ENCODE measurements at places on chromosomes 16 and 17.
A peak's percentile ranks its signal among the peaks of the same experiment; 100 is the strongest.

DNA sequence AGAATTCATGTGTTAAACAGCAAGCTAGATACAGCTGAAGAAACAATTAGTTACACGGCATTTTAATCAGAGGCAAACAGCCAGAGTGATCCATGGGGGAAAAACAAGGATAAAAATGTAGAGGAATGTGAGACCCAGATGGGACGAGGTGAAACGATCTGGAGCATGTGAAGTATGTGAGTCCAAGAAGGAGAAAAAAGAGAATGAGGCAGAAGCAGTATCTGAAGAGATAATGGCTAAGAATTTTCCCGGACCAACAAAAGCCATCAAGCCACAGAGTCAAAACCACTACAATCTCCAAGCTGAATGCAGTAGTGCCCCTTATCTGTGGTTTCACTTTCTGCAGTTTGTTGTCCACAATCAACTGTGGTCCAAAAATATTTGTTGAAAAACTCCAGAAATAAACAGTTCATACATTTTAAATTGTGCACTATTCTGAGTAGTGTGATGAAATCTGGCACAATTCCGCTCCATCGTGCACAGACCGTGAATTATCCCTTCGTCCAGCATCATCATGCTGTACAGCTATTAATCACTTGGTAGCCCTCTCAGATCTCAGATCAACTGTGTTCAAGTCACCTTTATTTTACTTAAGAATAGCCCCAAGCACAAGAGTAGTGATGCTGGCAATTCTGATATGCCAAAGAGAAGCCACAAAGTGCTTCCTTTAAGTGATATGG, 18.8 kb downstream of the MYH10 start:
- no peak for DNase-seq

- peak; percentile 16 for DNase-seq
These were observed 79.6 kb upstream of the CLEC18B start for GRCh38 chr16:74500907-74501306.

GRCh38 chr16:80619824-80620223, 79.0 kb downstream of the DYNLRB2 start:
- no peak for DNase-seq

GRCh38 chr17:2207815-2208515, 95.6 kb downstream of the SMG6 start:
- DNase-seq, result no peak

DNA sequence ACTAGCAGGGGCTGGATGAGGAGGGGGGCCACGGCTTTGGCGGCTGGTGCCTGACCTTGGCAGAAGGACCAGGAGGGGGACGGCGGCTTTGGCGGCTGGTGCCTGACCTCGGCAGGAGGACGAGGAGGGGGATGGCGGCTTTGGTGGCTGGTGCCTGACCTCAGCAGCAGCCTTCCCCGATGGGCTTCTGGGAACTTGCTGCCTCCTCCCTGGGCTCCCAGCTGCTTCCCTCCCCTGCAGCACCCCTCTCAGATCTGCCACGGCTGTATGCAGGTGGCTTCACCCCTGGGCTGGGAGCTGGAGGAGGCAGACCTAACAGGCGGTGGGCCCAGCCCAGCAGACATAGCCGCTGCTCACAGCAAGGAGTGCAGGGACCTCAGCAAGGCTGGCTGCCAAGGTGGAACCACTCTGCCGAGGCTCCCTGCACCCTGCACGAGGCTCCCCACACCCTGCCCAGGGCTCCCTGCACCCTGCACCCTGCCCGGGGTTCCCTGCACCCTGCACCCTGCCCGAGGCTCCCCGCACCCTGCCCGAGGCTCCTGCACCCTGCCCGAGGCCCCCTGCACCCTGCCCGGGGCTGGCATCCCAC, 38.4 kb upstream of the CBFA2T3 start:
- no peak for DNase-seq

DNA sequence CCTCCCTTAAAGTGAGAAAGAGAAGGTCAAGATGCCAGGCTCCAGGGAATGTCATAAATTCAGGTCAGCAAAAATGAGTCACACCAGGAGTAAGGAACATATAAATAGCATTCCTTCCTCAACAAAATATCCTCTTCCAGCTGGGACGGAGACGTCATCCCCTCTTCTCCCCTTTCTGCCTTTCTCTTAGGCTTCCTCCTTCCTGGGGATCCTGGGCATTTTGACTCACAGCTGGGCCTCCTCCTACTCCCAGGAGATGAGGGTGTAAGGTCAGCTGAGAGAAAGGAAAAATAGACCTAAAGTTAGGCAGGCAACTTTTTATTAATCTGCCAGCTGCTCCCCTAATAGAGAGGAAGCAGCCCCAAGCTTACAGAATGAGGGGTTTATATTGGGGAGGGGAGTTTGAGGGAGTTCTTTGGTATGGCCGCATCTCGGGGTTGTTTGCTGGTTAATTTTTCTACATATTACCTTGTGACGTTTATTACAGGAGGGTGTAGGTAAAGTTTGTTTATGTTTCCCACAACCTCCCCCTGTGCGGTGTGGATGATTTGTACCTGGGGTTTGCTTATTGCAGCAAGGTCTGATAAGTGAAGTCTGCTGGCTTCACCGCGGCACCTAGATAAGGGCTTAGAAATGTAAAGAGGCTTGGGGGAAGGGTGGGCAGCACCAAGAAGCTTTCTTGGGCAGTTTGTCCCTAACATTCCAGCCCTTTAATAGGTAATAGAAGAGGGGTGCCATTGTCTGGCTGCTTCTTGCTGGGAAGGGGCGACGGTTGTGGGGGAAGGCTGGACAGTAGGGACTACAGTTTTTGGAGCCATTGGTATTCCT, 7.1 kb upstream of the ZNF747 start:
- no peak for DNase-seq

DNA sequence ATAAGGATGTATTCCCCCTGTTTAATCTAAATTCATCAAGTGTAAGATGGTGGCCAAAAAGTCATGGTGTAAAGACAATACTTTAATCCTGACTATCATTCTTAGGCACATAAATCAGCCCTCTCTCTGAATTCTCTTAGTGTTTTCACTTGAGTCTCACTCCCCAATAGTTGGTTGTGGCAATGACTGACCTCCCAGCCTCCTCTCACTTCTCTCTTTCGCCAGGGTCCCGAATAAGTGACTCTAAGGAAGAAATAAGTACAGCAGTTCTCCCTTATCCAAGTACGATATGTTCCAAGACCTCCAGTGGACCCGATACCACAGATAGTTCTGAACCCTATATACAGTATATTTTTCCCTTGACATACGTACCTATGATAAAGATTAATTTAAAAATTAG, 335.3 kb downstream of the MAF start:
- no peak for DNase-seq

- DNase-seq, result peak; percentile 22
These were observed 3.0 kb downstream of the CDH11 start for GRCh38 chr16:65118871-65119270.

- DNase-seq, result no peak
These were observed 7.5 kb upstream of the BCO1 start for GRCh38 chr16:81231014-81231413.

DNA sequence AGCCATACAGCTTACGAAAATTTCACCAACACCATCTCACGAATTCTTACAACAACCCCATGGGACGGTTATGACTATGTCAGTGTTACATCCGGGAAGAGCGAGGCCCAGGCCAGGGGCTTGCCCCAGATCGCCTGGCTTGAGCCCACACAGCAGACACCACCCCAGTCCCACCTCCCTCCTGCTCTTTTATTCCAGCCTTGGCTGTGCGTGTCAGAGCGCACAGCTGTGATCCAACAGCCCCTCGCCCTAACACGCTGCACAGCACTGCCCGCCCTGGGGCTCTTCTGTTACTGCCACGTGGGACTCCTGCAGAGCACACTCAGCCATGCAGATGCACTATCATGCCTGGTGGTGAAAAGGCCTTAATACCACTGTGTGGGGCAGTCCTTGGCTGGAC, 127.9 kb downstream of the ENGASE start:
- no peak for DNase-seq

- DNase-seq, result no peak
These were observed 16.1 kb downstream of the KCNJ12 start for GRCh38 chr17:21392266-21392665.

DNA sequence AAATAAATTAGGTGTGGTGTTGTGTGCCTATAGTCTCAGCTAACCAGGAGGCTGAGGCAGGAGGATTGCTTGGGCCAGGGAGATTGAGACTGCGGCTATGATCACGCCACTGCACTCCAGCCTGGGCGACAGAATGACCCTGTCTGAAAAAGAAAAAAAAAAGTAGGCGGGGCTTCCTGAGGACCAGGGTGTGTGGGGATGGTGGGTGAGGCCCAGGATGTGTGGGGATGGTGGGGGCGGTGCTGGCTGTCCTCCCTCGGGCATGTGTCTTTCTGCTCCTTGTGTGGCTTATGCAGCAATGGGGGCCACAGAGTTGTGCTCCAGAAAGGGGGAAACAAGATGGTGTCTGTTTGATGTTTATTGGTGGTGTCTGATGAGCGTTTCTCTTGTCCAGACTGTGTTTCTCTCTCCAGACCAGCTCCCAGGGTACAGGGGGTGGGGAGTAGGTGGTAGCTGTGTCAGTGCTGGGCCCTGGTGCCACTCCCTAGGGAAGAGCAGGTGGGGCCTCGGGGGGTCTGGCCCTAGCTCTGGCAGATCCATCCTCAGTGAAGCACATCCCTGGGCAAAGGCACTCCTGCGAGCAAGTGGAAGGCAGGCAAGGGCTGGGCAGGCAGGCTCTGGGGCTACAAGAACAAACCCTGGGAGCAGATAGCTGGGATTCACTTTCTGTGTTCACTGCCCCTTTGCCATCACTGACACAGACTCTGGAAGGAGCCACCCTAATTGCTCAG, 2.3 kb downstream of the LCAT start:
- DNase-seq, result no peak

DNA sequence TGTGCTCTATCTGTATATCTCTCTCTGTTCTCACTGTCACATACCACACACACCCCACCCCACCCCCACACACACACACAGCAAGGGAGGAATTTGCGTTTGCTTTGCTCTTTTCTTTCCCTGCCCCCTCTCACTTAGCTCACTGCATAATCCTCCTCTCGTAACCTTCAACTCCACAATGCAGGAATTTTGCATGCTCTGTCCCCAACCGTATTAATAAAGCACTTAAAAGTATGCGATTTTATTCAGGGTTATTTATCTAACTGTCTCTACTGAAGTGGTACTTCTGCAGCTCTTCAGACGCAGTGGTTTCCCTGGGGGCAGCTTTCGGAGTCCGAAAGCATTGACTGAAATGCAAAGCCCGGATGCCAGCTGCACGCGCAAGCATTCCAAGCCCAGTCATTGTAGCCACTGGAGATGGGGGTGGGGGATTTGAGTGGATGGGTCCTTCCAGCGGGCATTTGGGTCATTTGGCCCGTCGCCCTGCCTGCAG, 105.4 kb upstream of the RBFOX1 start:
- DNase-seq, result no peak

- peak; percentile 21 for DNase-seq
These were observed 110.4 kb upstream of the HAS3 start for GRCh38 chr16:68995011-68995504.

DNA sequence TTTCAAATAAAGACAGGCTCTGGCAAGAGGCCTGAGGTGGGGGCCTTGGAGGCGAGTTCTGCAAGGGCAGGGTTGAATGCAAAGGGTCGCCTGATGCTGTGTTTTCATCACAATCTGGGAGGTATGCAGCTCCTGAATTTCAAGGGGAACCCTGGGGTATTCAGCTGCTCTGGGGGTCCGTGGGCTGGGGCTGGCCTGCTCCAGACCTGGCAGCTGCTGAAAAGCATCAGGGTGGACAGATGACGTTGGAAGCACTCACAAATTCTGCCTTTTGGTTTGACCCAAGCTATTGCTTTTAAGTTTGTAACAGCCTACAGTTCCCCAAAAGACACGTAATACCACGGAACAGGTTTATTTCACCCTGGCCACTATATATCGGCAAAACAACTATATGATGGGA, 1.3 kb downstream of the DNAH17 start:
- DNase-seq, result no peak

DNA sequence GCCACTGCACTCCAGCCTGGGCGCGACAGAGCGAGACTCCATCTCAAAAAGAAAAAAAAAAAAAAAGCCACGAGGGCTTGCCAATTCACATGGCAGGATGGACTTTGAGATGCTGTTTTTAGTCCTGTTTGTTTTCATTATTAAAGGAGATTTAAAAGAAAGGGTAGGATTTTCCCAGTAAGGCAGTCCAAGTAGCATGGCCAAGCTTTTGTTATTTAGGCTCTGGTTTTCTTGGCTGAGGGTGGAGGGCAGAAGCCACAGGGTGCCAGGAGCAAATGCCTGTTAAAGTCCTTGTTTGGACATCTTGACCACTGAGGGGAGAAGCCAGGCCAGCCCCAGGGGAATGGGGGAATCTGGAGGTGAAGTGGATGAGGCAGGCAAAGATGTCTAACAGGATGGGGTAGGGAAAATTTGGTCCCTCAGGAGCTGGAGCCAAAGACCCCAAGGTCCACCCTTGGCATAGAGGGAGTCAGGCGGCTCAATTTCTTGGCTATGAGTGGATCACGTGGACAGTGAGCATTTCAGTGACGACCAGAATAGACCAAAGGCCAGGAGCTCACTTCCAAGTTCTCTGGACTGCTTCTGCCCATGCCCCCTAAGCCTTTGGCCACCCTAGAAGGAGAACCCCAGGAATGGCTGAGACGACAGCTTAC, 20.8 kb upstream of the PLLP start:
- DNase-seq, result no peak

DNA sequence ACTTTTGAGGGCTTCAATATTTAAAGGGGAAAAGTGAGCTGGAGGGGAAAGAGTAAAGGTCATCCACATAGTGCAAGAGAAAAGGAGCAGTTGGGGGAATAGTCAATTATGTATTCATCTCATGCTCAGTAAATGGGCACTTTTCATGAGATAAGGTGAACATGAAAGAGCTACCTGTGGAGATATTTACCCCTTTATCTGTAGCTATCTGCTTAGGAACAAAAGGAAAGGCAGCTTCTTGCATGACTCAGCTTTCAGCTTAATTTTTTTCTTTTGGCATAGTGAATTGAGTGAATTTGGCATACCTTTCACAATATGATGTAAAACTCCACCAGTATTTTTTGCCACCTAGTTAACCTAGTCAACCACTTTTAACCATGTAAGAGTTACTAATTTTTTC, 26.4 kb downstream of the CPD start:
- no peak for DNase-seq

- DNase-seq, result no peak
These were observed 6.9 kb upstream of the FOXJ1 start for GRCh38 chr17:76148015-76148326.

DNA sequence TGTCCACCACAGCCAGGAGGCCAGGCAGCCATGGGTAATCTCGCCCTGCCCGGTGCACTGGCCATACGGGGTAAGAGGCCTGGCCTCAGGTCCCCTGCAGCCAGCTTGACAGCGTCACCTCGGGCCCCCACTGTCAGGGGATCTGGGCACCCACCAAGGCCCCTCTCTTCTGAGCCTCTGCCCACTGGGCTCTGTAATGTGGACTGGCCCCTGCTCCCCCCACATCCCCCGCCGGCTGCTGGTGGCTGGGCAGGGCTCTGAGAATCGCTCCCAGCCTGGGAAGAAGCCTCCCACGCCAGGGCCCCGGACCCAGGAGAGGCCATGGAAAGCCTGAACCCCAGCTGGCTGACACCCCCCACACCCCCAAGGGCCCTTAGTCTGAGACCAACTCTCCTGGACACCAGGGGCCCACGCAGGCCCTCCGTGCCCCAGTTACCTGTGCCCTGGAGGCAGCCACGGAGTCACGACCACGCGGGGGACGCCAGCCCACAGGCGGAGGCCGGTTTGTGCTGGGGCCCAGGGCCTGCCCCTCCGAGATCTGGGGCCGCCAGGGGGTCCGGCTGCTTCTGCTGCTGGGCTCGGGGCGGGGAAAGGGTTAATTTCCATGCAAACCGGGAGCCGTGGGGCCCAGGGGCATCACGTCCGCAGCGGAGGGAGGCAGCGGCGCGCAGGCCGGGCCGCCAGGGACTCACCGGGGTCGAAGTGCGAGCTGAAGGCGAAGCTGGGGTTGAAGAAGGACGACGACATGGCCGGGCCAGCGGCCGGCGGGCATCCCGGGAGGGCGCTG, at the start of gene PVALEF:
PVALEF (plus strand) TSS at position 262 of the 787 bp plus-strand sequence. CDS start 15,720 bp downstream, outside the sequence.
- DNase-seq, result peak; percentile 17

GRCh38 chr16:59567496-59567895, 833.4 kb upstream of the GOT2 start:
- no peak for DNase-seq
